Inflammatory macrophage treated with lipopolysaccharide for 4 hours (primary cell): ENCODE measurements at places on chromosomes 5 and 9.

GRCh38 chr9:77010527-77010926 lies 8.9 kb upstream of the FOXB2 start:
- no peak for DNase-seq

DNA sequence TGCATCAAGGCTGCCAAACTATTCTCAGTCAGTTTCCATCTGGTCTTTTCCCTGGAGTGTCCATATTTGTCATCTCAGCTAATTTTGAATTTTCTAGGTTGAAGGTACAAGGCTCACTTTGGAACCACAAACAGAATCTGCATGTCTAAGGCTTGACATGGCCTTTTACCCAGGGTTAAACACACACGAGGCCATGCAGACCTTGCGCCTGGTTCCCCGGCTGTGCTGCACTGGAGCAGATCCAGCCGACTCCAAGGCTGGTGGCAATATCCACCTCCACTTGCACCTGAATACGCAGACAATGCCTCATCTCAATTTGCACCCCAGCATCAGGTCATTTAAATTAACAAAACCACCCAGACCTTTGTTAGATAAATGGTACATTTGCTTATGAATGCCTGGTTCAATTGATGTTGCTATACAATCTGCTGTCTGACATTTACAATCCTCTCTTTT lies 276.2 kb downstream of the HSPA4 start:
- no peak for DNase-seq

- DNase-seq: no peak
Measured at GRCh38 chr5:138616508-138616907, 41.3 kb upstream of the HSPA9 start.

DNA sequence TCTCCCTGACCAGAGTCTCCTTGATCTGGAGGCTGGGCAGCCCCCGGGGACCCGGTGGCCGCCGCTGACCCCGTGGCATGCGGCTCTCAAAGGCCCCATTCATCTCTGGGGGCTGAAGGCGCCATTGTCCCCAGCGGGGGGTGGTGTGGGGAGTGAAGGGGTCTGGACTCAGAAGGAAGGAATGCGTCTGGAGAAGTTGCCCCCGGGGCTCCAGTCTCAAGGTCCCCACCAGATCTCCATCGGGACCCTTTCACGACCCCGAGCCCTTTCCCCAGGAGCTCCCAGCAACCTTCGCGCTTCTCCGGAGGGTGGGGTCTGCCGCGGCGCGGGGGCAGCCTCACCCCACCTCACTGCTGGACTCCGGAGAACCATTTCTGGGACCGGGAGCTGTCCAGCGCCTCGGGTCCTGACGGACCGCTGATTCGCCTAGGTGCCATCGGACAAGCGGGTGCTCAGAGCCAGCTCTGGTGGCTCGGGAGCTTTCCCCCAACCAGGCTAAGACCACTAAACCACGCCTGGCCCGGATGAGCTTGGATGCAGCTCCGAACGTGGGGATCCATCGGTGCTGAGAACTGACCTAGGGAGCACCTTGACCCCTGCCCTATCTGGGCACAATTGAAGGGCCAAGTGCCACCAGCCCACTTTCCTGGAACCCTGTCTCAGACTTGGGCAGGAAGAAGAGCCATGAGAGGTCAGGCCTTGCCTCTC lies 5.1 kb upstream of the PCDH1 start:
- DNase-seq: no peak

- no peak for DNase-seq
Measured at GRCh38 chr5:83055166-83055565, 22.0 kb downstream of the TMEM167A start.

DNA sequence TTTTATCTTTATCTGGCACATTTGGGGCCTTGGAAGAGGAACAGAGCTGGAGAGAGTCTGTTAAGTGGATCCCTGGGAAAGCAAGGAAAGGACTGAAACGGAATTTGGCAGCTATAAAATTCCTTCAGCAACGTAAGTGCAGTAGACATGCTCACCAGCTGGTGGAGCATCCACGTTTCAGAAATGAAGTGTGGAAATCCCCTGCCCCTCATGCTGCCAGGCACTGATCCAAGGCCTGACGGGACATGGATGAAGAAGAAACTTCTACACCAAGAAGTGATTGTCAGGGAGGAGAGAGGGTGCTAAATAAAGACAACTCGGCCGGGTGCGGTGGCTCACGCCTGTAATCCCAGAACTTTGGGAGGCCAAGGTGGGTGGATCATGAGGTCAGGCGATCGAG lies 209.3 kb downstream of the ROR2 start:
- DNase-seq: no peak

DNA sequence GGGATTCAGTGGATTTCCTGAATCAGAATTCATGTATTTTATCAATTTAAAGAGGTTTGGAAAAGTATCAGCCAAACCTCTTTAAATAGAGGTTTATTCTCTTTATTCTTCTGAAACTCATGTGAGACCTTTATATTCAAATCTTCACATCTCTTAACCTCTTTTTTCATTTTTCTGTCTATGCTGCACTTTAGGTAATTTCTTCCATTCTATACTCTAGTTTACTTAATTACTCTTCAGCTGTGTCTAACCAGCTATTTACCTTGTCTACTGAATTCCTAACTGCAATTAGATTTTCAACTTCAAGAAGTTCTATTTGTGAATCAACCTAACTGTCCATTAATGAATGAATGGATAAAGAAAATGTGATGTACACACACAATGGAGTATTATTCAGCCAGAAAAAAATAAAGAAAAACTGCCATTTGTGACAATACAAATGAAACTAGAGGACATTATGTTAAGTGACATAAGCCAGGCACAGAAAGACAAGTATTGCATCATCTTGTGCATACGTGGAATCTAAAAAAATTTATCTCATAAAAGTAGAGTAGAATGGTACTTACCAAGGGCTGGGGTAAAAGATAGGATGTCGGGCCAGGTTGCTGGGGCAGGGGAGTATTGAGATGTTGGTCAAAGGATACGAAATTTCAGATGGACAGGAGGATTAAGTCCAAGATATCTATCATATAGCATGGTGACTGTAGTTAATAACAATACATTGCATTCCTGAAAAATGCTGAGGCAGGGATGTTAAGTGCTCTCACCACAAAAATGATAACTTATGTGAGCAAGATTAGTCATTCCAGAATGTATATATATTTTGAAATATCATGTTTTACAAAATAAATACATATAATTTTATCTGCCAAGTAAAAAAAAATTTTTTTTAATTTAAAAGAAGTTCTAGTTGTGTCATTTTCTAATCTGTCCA lies 129.5 kb upstream of the LRRTM2 start:
- DNase-seq: no peak

DNA sequence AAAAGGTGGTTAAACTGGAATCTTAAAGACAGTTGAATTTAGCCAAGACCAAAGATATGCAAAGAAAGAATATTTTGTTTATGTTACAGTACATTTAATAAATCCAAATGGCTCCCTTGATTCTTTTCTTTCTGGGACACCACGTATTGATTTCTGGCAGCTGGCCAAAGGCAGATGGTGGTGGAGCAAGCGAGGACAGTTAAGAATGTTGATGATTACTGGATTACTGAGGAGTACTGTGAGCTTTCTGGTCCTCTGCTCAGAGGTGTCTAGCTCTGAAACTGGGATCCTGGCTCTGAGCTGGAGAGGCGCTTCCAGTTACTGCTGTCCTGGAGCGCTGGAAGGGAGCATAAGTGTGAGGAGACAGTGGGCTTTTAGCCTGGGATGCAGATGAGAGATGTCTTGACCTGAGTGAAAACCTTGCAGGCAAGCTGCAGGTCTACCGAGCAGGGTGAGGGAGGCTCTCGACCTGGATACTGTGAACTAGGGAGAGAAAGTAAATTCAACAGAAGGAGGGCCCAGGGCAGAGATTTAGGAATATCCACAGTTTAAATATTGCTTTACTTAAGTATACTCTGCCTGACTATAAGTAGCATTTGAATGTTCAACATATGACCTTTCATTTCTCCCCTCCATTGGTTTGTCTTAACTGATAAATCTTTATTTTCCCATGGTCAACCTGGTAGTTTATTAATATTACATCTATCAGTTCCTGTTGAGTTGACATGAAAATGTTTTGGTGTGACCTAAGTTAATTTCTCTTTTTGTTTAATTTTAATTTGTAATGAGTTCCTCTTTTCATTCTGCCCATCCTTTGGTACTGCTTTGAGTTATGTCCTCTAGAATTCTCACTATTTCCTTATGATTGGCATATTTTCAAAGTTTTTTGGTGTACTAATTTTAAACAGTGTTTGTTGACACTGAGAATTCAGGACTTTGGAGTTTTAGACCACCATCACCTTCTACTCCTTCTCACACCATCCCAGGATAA lies 3.7 kb downstream of the SYK start:
- no peak for DNase-seq

- DNase-seq: peak; percentile 53
Measured at GRCh38 chr5:35543408-35543807, 74.3 kb upstream of the SPEF2 start.

GRCh38 chr9:87578625-87579024 lies 81.0 kb downstream of the DAPK1 start:
- DNase-seq: peak; percentile 40

DNA sequence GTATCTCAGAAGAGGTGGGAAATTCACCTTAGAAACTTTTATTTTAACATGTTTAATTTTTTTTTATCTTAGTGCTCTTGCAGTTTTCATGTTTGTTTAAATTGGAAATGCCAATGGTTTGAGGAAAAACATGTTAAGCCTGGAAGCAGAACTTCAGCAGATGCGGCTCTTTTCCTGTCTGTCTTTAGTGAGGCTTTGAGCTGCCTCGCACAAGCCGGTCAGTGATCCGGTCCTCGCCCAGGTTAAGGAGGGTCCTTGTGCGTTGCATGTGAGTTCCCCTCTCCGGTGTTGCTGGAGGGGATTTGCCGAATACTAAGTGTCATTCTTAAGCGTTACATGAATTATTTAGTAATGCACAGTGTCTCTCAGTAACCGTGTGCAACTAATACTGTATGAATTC lies 9.4 kb upstream of the PLEKHG4B start:
- DNase-seq: no peak

- DNase-seq: no peak
Measured at GRCh38 chr5:121982146-121982892, 20.5 kb downstream of the SRFBP1 start.

- peak; percentile 68 for DNase-seq
Measured at GRCh38 chr5:321230-321725, at the start of gene AHRR. Gene AHRR, plus strand, starts transcription at chr5:321714. Its CDS starts 22,189 bp downstream, at chr5:343903.

DNA sequence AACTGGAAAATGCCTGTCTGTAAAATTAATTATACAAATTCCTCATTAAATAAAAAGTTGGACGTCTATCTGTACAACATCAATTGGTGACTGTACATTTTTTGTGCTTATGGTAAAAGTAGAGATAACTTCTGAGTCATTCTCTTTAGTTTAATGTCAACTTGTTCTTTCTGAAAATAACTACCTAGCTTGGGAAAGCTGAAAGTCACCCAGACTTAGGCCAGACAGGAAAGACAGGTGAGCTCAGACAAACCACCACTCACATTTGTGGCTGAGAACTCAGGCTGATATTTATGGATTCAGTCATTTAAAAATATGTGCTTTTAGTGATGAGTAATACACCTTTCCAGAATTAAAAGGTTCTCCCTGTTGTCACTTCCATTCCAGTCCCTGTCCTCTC lies 31.9 kb upstream of the ENTREP1 start:
- DNase-seq: no peak

DNA sequence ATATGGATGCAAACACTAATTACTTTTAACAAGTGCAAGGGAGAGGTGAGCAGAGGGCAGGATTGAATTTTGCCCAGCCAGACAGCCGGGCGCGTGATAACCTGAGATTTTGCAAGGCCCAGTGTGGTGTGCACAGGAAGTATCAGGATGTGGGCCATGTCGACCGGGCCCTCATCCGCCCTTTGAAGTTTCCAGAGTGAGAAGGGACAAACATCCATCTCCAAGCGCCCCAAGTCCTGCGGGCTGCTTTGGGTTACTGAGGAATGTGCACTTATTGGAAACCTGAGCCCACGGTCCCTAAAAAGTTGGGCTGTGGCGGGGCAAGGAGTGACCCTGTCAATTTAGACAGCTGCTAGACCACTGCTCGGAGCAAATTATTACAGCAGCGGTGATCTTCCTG lies 272.2 kb upstream of the IRX2 start:
- no peak for DNase-seq

- no peak for DNase-seq
Measured at GRCh38 chr9:133657120-133657661, 21.0 kb downstream of the DBH start.

DNA sequence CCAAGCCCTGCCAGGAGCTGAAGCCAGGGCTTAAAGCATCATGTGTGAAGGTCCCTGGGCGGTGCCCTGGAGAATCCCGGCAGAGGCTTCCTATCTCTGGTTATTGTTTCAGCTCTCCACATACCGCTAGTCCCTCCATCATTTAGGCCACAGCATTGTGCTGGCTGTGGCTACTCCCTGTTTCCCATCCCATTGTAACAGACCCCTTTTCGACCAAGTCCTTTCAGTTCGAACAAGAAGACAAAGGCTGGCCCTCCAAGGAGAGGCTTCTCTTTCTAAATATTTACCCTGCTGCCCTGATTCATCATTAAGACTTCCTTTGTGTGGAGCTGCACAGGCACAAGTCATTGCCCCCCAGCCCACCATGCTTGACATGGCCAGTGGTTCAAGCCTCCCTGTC lies 41.6 kb downstream of the NEUROG1 start:
- DNase-seq: no peak

DNA sequence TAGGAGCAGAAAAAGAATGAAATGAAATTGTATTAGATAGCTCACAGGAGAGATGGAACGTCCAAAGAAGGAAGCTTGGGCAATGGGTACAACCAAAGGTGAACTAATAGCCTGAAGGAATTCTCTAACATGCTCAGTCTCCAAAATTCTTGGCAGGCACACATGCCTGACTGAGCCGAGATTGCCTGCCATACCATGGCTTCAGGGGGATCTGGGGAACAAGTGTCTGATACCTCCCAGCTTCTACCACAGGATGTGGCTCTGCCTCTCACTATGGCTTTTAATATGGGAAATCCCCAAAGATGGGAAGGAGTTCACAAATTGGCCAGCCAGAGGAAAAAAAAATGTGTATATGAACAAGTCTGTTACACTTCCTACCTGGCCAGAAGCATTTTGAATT lies 3.6 kb upstream of the PALM2AKAP2 start:
- no peak for DNase-seq

DNA sequence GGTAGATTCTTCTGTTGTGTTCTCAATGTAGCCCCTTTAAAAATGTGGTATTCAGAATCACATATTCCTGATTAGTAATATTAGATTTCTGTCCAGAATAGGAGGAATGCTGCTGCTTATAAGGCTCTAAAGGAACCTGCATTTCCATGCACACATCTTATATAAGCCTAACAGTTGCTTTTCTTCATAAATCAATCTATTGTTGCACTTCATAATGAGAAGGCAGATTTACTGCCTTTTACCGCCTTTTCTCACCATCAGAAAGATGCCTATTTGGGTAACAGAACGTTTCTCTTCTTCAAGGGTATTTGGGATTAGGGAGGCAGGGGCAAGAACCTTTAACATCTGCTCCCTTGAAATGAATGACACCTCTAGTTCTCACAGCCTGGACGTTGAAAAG lies 243.4 kb downstream of the MLLT3 start:
- no peak for DNase-seq

DNA sequence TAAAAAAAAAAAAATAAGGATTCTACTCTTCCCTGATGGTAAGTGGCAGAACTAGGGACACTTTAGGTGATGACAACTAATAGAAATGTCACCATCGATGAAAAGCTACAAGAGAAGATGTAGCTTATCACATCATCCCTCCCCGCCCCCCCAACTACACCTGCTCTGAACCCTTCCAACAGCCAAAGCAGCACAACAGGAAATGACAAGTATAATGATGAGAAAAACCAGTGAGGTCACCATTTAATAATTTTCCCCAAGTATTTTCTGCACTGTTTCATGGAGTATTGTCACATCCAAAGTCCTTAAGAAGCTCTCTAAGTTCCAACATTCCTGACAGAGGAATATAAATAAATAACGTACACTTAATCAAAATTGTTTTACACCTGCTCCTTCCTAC lies 221.4 kb downstream of the EFNA5 start:
- DNase-seq: no peak

- DNase-seq: no peak
Measured at GRCh38 chr5:132595624-132596023, 38.8 kb downstream of the RAD50 start.
